ENCODE measurements at places on chromosomes 5 and 9.
A peak's percentile ranks its signal among the peaks of the same experiment; 100 is the strongest.

- DNase-seq: no peak
Observed at GRCh38 chr5:26278078-26278477, 760.3 kb downstream of the CDH9 start.

DNA sequence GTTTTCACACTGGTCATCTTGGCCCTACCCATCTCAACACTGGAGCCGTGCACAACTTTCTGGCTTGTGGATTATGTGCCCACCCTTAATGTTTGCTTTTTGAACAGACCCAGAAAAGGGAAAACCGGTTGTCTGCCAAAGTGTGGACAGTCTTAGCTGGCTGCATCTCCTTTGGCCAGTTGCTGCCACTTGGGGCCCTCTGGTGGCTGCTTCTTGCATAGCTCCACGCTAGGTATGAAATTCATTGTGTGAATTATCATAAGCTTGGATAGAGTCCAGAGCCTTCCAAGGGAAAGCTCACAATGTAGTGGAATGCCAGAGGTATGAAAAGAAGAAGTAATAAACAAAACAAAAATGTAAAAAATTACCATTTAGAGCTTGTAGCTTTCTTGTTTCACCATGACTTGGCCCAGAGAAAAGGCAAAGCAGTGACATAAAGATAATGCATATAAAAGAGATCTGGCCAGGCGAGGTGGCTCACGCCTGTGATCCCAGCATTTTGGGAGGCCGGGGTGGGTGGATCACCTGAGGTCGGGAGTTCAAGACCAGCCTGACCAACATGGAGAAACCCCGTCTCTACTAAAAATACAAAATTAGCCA, 12.5 kb upstream of the SLC36A3 start:
- DNase-seq: peak; percentile 74

- no peak for DNase-seq
Observed at GRCh38 chr9:90017679-90018078, 412.9 kb downstream of the GADD45G start.

GRCh38 chr5:38472541-38472940, 83.9 kb downstream of the LIFR start:
- DNase-seq: no peak

DNA sequence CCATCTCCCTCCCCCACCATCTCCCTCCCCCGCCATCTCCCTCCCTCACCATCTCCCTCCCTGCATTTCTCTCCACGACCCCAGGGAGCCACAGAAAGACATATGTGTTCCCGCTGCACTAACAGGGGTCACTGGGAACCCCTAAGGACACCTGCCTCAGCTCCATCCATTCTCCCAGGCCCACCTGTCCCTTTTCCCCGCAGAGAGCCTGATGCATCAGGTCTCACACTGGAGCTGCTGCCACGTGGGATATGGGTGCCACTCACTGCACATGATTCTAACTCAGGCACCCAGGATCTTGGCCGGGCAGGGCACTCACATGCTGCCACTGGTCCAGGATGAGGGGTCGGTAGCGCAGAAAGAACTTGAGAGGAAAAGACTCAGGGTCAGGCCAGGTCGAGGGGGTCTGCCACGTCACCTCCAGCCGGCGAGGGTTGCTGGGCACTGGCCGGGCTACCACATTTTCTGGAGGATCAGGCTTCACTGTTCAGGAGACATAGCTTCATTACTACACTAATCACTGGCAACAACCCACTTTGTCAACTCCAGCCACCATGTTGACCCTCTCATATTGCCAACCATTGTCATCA, 33.2 kb upstream of the ENHO start:
- DNase-seq: no peak

DNA sequence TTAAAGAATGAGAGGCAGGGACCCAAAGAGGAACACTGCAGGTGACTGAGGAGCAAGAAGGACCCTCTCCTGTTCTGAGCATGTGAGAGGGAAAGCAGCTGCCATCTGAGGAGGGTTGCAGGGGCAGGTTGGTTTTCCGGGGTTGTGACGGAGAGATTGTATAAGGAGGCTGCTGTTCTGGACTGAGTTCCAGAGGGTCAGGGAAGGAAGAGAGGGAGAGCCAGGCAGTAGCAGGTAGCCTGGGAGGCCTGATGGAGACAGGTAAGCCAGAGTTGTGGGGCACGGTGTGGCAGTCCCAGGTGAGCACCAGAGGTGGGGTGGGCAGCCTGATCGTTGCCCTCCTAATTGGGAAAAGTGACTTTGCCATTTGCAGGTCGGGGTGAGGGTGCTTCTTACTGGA, 9.8 kb downstream of the CCT5 start:
- DNase-seq: no peak

DNA sequence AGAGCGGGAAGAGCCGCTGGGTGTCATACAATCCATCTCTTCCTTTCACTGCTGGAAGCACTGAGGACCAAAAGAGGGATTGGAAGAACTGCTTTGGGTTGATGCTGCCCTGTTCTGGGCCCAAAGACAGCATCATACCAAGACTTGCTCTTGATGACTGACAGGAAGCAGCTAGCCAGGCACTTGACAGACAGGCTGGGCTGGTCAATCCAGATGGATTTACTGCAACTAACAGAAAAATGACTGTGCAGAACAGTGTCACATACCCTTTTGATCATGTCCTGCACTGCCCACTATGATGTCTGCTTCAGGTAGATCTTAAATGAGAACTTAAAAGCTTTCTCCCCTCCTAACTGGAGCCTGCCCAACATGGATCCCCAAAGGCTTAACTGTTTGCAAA, 157.6 kb downstream of the CRB2 start:
- DNase-seq: no peak

GRCh38 chr9:125982798-125983406, 235.7 kb downstream of the PBX3 start:
- no peak for DNase-seq

- no peak for DNase-seq
Observed at GRCh38 chr5:77280036-77280435, 69.6 kb downstream of the PDE8B start.

- no peak for DNase-seq
Observed at GRCh38 chr5:172683264-172683644, 42.2 kb downstream of the NEURL1B start.

- DNase-seq: no peak
Observed at GRCh38 chr5:75584641-75585040, 26.6 kb upstream of the ANKDD1B start.

- no peak for DNase-seq
Observed at GRCh38 chr5:163534492-163535094, 29.2 kb downstream of the MAT2B start.

Measured in WERI-Rb-1 (cell line).